Activated naive CD8-positive, alpha-beta T cell treated with anti-CD3 and anti-CD28 coated beads, Interleukin-2, amount 10 ng/mL, durations not matched to agents 7 days and 5 days (primary cell): ENCODE measurements at places on chromosomes 6 and 20. TPM values are rescaled to one million over a fixed set of nuclear protein-coding genes. Genes with fewer than 3 reads are reported as not detected.

The CNKSR3 gene
- not detected for total RNA-seq

The BHLHE23 gene
- not detected for total RNA-seq

The RUNX2 gene
- 5.1 TPM for total RNA-seq

The FAM184A gene
- 3.0 TPM for total RNA-seq

The LTB gene
- total RNA-seq: 426 TPM

The SSTR4 gene
- total RNA-seq: not detected

The HNF4A gene
- not detected for total RNA-seq

The GHRH gene
- not detected for total RNA-seq

DNA sequence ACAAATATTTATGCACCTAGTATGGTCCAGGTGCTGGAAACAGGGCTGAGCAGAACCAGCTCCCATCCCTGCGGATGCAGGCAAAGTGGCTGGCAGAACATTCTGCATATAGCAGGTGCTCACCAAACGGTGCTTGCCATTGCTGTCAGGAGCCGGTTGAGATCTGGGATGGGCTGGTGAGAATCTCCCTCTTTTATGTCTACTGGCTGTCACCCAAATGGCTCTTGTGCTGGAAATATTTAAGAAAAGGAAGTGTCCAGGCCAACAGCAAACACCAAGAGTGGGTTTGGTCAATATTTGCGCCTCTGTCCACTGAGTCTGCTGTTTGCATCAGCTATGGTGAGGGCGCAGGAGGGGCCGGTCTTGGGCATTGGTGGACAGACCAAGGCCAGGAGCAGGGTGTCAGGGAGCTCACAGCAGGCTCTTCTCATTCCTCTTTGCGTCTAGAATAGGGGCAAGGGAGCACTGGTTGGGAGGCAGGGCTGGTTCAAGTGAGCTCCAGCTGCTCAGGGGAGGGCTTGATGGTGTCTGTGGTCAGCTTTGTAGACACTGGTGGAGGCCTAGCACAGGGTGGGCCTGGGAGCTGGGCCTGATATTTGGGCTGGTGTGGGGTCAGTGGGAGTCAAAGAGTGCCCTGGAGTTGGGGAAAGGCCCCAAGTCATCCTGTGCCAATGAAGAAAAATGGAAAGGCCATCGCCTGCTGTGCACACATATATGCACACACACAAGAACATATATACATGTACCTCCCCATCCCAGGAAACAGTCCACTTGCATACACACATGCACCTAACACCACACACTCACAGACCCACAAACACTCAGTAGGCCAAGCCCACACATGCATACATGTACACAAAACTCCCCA is 1.4 kb upstream of the BPIFB2 start:
- H3K36me3 ChIP-seq: peaks cover 4% of the 10 kb centered on the region
- DNase-seq: no peak
- H3K27me3 ChIP-seq: no peaks in the 10 kb centered on the region
- H3K4me3 ChIP-seq: no peak overlapping the region
- no peak overlapping the region for H3K27ac ChIP-seq
- peaks cover 8% of the 10 kb centered on the region for H3K4me1 ChIP-seq

- no peak for DNase-seq
- H3K4me3 ChIP-seq: no peak overlapping the region
- no peaks in the 10 kb centered on the region for H3K4me1 ChIP-seq
- H3K27ac ChIP-seq: no peak overlapping the region
- H3K36me3 ChIP-seq: peaks cover 7% of the 10 kb centered on the region
Measured at GRCh38 chr6:28172006-28172405, 30.3 kb downstream of the ZKSCAN8 start.

DNA sequence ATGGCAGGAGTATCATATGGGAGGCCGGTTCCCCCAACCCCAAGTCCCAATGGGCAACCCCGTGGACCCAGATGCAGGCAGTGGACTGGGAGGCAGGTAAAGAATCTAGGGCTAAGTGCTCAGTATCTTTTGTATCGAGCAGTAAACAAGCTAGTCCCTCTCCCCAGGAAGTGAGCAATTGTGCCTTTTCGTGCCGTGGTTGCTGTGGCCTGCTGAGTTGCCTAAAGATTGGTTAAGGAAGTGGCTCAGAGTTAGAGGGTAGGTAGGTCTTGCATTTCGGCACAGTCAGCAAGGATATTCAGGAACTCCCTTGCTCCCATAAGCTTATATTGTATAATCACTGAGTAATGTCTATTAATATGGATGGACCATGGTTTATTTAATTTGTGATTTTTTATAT is 1.3 kb upstream of the DNAH8 start:
- H3K4me1 ChIP-seq: peaks cover 43% of the 10 kb centered on the region
- H3K36me3 ChIP-seq: peaks cover 14% of the 10 kb centered on the region
- H3K4me3 ChIP-seq: peak overlapping the region; percentile 70
- DNase-seq: peak; percentile 81
- peak overlapping the region; percentile 93 for H3K27ac ChIP-seq

GRCh38 chr20:31967830-31968249 is at the start of gene XKR7:
TSS of gene XKR7 (plus strand) at chr20:31968151. CDS start at chr20:31968176, 25 bp downstream.
- DNase-seq: no peak
- H3K4me1 ChIP-seq: peaks cover 5% of the 10 kb centered on the region
- peaks cover 36% of the 10 kb centered on the region for H3K27me3 ChIP-seq

DNA sequence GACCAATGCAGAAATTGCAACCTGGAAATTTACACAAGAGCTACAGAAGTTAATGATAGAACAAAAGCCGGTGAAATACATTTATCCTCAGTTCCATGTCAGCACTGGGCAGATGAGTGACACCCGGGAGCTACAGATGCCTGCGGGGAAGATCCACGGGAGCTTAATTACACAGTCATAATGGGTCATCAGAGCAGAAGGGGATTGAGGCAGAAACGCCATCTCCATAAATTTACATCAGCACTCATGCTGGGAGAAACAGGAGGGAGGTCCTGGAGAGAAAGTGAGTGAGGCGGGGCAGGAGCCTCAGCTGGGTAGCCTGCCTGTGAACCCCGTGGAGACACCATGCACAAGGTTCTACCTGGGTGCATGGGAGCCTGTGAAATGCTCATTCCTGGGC is 37.6 kb upstream of the CST7 start:
- peaks cover 2% of the 10 kb centered on the region for H3K27me3 ChIP-seq
- H3K4me3 ChIP-seq: no peak overlapping the region
- H3K27ac ChIP-seq: no peak overlapping the region
- no peaks in the 10 kb centered on the region for H3K36me3 ChIP-seq
- no peak for DNase-seq

DNA sequence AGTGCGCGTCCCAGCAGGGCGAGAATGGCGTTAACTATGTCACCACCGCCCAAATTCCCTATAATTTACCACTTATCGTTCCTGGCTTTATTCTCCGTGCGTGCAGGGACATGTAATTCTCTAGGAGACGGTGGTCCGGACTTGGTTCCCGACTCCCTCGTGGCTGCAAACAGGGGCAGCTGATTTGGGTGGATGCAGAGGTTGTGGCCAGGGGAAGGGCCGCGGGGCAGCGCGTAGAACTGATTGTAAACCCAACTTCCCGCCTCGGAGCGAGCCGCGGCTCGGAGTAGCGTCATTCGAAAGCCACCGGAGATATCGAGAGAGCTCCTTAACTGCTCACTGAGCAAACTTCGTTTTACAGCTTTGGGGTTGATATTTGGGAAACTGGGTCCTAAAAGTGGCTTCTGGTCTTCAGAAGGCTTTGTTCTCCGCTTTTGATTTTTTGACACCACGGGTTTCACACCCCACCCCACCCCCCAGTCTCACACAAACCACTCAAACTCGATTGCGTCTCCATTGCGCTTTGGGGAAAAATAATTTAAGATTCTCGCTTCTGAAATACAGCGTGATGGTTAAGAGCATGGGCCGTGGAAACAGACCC is 17.5 kb upstream of the ZSCAN9 start:
- peaks cover 87% of the 10 kb centered on the region for H3K27me3 ChIP-seq
- H3K4me1 ChIP-seq: peaks cover 27% of the 10 kb centered on the region

DNA sequence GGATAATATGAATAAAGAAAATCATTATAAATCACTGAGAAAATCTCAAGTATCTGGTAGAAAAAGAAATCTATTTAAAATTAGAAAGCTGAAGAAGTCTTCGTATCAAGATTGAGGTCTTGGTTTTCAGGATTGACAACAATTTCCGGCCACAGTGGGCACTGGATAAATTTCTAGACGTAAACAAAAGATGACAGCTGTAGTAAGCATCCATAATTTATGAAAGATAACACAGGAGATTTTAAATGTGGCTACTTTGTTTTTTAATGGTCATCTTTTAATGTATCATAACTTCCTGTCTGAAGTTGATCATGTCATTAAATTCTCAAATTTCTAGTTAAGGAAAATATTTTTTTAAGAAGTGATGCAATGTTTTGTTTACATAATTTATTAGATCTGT is 444.2 kb downstream of the HTR1B start:
- no peak overlapping the region for H3K4me3 ChIP-seq
- H3K4me1 ChIP-seq: no peaks in the 10 kb centered on the region
- no peaks in the 10 kb centered on the region for H3K36me3 ChIP-seq
- no peak overlapping the region for H3K27ac ChIP-seq
- no peaks in the 10 kb centered on the region for H3K27me3 ChIP-seq

GRCh38 chr6:57432157-57432556 is 114.7 kb downstream of the PRIM2 start:
- H3K27ac ChIP-seq: peak overlapping the region; percentile 44
- H3K36me3 ChIP-seq: peaks cover 22% of the 10 kb centered on the region
- H3K4me3 ChIP-seq: peak overlapping the region; percentile 54

GRCh38 chr6:43200541-43200940 is 18.5 kb downstream of the CUL9 start:
- no peak overlapping the region for H3K27ac ChIP-seq
- H3K27me3 ChIP-seq: no peaks in the 10 kb centered on the region
- DNase-seq: peak; percentile 22
- no peak overlapping the region for H3K4me3 ChIP-seq
- no peaks in the 10 kb centered on the region for H3K4me1 ChIP-seq

DNA sequence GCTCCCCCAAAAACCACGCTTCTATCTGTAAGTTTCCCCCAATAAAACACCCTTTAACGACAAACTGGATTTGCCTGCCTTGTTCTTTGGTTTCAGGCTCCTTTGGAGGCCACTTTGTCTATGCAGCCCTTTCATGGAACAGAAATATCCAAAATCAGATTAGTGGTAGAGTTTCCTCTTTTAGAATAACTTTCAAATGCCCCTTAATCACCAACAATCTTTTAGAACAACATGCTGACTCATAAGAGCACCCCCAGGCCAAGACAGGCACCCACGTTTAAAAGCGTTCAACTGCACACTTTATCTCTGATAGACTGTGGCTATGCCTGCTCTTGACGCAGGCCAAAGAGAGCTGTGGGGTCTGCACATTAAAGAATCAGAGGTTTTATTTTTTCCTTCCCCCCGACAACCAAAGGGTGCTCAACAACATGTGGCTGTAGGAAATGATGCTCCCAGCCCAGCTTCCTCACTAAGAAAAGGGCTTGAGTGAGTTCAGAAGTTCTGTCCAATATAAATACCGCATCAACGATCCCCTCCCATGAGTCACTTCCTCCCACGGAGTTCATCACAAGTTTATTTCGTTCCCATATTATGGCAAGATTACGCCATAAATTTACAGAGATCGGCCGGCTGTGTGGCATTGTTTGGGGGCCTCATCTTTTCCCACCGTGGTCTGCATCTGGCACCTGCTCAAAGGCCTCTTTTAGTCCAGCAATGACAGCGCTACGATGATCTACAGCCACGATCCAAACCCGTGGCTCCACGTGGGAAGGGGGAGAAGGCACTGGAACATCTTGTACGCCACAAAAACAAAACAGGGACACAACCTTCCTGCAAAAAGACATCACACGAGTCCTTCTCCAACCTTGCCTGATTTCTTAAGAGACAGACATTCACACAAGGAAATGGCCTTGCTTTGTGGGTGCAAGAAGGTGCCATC is 88.8 kb upstream of the NFATC2 start:
- H3K27me3 ChIP-seq: peaks cover 16% of the 10 kb centered on the region
- H3K4me1 ChIP-seq: peaks cover 22% of the 10 kb centered on the region
- peak overlapping the region; percentile 0 for H3K4me3 ChIP-seq
- H3K27ac ChIP-seq: no peak overlapping the region

GRCh38 chr6:65110031-65110430 is 597.0 kb downstream of the EYS start:
- H3K4me1 ChIP-seq: no peaks in the 10 kb centered on the region
- H3K27ac ChIP-seq: no peak overlapping the region
- no peak overlapping the region for H3K4me3 ChIP-seq
- no peaks in the 10 kb centered on the region for H3K27me3 ChIP-seq
- no peak for DNase-seq
